Sciatic nerve (tissue), 2 donors: ENCODE measurements at places on chromosomes 1 and 21.

- no peak for DNase-seq
Measured at GRCh38 chr21:32162727-32163320, 116.0 kb downstream of the MIS18A start.

- no peak for DNase-seq
Measured at GRCh38 chr1:242197907-242198820, 199.3 kb upstream of the MAP1LC3C start.

- no peak for DNase-seq
Measured at GRCh38 chr1:227397354-227397978, 79.2 kb upstream of the CDC42BPA start.

DNA sequence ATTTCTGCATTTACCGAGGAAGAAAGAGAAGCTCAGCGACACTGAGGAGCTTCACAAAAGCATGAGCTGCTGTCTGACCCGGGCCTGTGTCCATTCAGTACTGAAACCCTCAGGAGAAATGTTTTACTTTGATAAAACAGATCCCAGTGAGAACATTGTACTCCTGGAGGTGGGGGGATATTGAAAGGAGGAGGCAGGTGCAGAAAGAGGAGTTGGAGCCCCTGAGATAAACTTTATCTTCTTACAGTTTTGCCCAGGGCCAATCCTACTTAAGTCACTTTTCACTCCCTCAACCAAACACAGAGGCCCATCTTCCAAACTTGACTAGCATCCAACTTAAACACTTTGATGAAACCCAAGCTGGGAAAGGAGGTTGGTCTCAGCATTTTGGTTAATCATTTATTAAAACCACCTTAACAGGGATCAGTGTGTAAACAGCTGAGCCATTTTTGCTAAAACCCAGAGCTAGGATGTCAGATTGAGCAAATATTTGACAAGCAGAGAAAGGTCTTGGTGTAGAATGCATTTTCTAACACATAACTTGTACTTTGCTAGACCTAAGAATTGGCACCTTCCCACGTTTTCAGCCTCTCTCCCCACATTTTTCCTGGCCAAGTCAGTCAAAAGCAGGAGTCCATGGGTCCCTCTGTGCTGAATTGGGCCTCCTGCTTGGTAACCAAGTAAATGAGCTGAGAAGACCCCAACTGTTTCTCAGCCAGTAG lies 32.5 kb upstream of the SARS1 start:
- no peak for DNase-seq

DNA sequence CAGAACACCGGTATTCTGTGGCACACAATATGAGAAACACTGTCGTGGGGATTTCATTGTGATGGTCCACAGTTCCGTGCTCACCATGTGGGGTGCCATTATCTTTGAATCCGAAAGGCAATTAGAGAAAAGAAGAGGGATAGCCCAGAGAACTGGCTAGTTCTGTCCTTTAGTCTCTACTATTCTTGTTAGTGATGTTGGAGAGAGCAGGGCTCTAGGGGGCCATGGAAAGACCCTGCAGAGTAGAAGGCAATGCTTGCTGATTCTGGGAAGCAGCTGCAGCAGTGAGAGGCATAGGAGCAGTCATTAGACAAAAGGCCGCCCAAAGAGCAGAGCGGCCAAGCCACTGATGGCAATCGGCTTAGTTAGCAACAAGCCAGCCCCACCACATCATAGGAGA lies 146.3 kb downstream of the TSEN15 start:
- no peak for DNase-seq

- no peak for DNase-seq
Measured at GRCh38 chr1:154871374-154871773, 1.3 kb upstream of the KCNN3 start.

DNA sequence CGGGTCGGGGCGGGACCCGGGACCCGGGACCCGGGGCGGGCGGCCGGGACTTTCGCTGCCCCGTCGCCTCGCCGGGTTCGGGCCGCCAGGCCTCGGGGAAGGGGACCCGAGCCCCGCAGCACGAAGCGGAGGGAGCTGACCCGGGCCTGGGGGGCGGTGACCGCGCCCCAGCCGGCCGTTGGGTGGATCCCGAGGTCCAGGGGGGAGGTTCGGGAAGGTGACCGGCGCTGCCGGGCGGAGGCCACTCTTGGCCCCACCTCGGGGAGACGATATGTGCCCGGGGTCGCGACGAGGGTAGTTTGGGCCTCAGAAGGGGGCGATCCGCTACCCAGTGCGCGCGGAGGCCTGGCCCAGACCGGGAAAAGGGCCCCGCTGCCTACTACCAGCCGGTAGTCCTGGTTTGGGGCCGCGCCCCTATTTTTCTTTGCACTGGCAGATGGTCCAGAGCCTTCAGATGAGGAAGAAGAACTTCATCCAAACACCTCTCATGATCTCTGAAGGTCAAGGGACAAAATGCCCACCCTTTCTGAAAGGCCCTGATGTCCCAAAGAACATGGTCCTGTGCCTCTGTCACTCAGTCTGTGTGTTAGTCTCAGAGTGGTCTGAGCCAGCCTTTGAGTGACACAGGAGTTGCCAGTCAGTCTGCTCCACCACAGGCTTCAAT lies 766 bp downstream of the AGO4 start:
- DNase-seq, result peak; percentile 65

GRCh38 chr1:228478912-228479711 lies 8.1 kb upstream of the RNF187 start:
- no peak for DNase-seq
